ENCODE measurements at places on chromosomes 1 and 21. TPM values are rescaled to one million over a fixed set of nuclear protein-coding genes. Genes with fewer than 3 reads are reported as not detected.

DNA sequence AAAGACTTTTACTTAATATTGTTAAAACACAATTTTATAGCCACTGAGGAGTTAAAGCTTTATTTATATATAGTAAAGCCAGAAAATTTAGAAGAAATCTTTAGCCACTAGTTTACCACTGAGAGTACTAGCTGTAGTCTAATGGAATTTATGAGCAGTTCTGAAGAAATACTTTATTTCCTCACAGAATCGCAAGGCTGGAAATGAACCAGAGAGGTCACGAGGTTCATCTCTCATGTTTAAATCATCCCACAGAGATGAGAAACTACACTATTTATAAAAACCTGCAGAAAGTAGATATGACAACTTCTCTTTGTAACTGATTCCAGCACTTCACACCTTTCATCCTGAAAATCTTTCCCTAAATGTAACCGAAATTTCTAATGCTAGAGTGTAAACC is 26.0 kb downstream of the ADGRL4 start:
- no peak for DNase-seq
- no peaks in the 10 kb centered on the region for H3K4me1 ChIP-seq

Gene PADI2
- polyA plus RNA-seq: 0.54 TPM

Gene EPRS1
- 32.7 TPM for polyA plus RNA-seq

Gene S100A3
- polyA plus RNA-seq: 0.38 TPM

Measured in pancreas (tissue), 10 donors.